ENCODE measurements at places on chromosomes 6 and 20.

- H3K27me3 ChIP-seq, result no peaks in the 10 kb centered on the region
- H3K4me1 ChIP-seq, result no peaks in the 10 kb centered on the region
- H3K4me3 ChIP-seq, result no peak overlapping the region
These were observed 196.5 kb downstream of the ARHGAP18 start for GRCh38 chr6:129513471-129513870.

GRCh38 chr6:37822851-37823682, 3.5 kb downstream of the ZFAND3 start:
- H3K4me3 ChIP-seq, result peak overlapping the region; percentile 94
- H3K36me3 ChIP-seq, result no peaks in the 10 kb centered on the region
- H3K4me1 ChIP-seq, result peaks cover 87% of the 10 kb centered on the region

DNA sequence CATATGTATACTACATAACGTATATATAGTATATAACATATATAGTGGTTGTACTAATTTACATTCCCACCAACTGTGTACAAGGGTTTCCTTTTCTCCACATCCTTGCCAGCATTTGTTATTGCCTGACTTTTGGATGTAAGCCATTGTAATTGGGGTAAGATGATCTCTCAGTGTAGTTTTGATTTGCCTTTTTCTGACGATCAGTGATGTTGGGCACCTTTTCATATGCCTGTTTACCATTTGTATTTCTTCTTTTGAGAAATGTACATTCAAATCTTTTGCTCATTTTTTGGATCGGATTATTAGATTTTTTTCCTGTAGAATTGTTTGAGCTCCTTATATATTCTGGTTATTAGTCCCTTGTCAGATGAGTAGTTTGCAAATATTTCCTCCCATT, 11.4 kb downstream of the SYNJ2 start:
- no peak overlapping the region for H3K27ac ChIP-seq
- no peak overlapping the region for H3K4me3 ChIP-seq
- DNase-seq, result no peak
- H3K36me3 ChIP-seq, result no peaks in the 10 kb centered on the region
- no peaks in the 10 kb centered on the region for H3K27me3 ChIP-seq

DNA sequence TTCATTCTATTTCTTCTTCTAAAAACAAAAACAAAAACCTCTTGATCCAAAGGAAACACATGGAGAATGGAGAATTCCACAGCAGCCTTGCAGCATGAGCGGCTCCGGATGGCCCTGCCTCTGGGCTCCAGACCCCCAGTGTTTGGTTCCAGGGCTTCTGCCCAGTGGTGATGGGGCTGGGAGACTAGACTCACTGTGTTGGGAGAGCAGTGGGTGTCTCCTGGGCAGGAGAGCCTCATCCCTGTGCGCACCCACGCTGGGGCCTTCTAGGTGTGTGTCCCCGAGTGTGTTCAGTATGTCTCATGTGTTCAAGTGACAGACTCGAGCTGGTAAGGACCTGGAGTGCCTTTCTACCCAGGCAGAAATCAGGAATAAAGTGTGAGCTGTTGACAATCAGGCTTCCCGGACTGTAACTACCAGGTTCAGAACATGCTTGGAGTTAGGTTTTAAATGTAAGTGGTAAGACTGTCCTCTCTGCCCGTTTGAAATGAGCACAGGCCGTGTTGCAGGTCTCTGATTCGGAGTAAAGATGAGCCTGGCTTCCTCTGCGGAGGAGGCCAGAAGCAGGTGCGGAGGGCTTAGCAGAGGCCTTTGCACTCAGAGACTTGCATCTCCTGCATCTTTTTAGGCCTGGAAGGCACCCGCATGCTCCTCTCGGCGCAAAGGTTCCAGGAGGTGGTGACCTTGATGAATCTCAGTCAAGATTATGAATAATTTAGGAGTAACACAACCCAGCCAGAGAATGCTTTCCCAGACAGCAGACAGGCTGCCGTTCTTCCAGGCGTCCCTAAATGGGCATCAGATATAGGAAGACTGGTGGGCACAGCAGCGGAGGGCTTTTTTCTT, 253.6 kb downstream of the CDH26 start:
- peaks cover 35% of the 10 kb centered on the region for H3K4me1 ChIP-seq
- H3K27ac ChIP-seq, result no peak overlapping the region
- H3K4me3 ChIP-seq, result no peak overlapping the region

DNA sequence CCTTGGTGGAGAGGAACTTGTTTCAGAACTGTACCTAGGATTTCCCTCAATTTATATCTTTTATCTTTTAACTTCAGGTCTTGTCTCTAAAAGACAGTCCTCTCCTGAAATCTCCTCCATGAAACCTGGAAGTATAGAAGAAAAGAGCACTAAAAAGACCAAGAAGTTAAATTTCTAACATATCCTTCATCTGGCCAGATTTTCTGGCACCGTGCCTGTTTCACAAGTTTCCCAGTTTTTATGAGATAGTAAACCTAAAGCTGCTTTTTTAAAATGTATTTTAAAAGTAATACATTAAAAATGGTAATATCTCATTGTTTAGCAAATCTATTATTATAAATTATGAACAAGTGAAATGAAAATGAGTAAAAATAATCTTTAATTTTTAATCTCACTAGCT, 348.3 kb upstream of the RSPO3 start:
- no peaks in the 10 kb centered on the region for H3K36me3 ChIP-seq
- no peak overlapping the region for H3K27ac ChIP-seq
- no peaks in the 10 kb centered on the region for H3K4me1 ChIP-seq

DNA sequence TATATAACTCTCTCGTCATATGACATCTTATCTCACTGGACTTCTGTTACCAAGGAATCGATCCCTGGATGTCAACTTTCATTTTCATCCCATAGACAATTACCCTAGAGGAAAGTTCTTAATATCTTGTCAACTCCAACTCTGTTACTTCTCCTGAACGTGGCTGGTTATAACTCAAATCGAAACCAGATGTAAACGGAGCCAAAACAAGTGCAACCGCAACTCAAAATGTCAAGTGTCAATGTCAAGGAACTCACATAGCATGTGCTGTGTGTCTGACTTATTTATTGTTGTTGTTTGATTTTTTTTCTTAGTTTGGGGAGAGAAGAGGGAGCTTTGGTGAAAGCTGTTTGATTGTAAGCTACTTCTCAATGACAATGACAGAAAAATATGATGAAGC, 108.6 kb downstream of the VIP start:
- no peak for DNase-seq
- no peaks in the 10 kb centered on the region for H3K36me3 ChIP-seq
- H3K4me3 ChIP-seq, result no peak overlapping the region

DNA sequence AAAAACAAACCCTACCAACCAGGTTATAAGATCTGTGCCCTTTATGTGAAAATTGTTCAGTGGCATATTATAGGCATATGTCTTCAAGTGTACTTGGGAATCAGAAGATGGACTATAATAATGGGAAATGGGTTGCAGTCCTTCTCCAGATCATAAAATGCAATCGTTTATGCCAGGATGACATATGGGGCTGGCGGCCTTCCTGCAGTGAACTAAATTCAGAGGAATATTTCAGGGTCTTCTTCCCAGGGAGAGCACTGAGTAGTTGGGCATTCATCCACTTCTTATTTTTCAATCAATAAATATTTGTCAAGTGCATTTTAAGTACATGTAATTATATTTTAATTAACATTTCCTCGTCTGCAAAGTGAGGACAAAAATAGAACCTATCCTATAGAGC, 176.2 kb upstream of the CNR1 start:
- H3K36me3 ChIP-seq, result no peaks in the 10 kb centered on the region
- no peaks in the 10 kb centered on the region for H3K27me3 ChIP-seq
- no peak overlapping the region for H3K4me3 ChIP-seq
- DNase-seq, result no peak
- no peaks in the 10 kb centered on the region for H3K4me1 ChIP-seq

- no peaks in the 10 kb centered on the region for H3K27me3 ChIP-seq
- no peak overlapping the region for H3K4me3 ChIP-seq
- no peaks in the 10 kb centered on the region for H3K36me3 ChIP-seq
- peaks cover 34% of the 10 kb centered on the region for H3K4me1 ChIP-seq
- DNase-seq, result no peak
These were observed 36.7 kb downstream of the FGD2 start for GRCh38 chr6:37042150-37042549.

GRCh38 chr6:39300739-39301138, 13.5 kb downstream of the KCNK17 start:
- DNase-seq, result no peak
- H3K4me3 ChIP-seq, result no peak overlapping the region
- H3K27ac ChIP-seq, result no peak overlapping the region
- no peaks in the 10 kb centered on the region for H3K36me3 ChIP-seq
- H3K27me3 ChIP-seq, result peaks cover 2% of the 10 kb centered on the region
- peaks cover 9% of the 10 kb centered on the region for H3K4me1 ChIP-seq

- no peaks in the 10 kb centered on the region for H3K36me3 ChIP-seq
- no peaks in the 10 kb centered on the region for H3K27me3 ChIP-seq
- DNase-seq, result no peak
- H3K27ac ChIP-seq, result no peak overlapping the region
- H3K4me1 ChIP-seq, result no peaks in the 10 kb centered on the region
These were observed 118.1 kb downstream of the EYA4 start for GRCh38 chr6:133359256-133359655.

GRCh38 chr6:137013738-137014602, 30.8 kb downstream of the IL20RA start:
- no peak overlapping the region for H3K27ac ChIP-seq
- no peak overlapping the region for H3K4me3 ChIP-seq
- no peaks in the 10 kb centered on the region for H3K4me1 ChIP-seq
- H3K36me3 ChIP-seq, result no peaks in the 10 kb centered on the region

GRCh38 chr20:8156235-8157079, 24.4 kb downstream of the PLCB1 start:
- H3K4me3 ChIP-seq, result peak overlapping the region; percentile 79
- H3K4me1 ChIP-seq, result peaks cover 82% of the 10 kb centered on the region
- peak overlapping the region; percentile 85 for H3K27ac ChIP-seq
- no peaks in the 10 kb centered on the region for H3K27me3 ChIP-seq
- H3K36me3 ChIP-seq, result peaks cover 5% of the 10 kb centered on the region

GRCh38 chr6:144033816-144034735, 26.0 kb upstream of the PLAGL1 start:
- no peaks in the 10 kb centered on the region for H3K27me3 ChIP-seq
- H3K4me1 ChIP-seq, result peaks cover 14% of the 10 kb centered on the region
- peaks cover 10% of the 10 kb centered on the region for H3K36me3 ChIP-seq
- no peak for DNase-seq
- no peak overlapping the region for H3K27ac ChIP-seq
- H3K4me3 ChIP-seq, result no peak overlapping the region

GRCh38 chr6:89997456-89998445, 103.5 kb downstream of the GJA10 start:
- no peak overlapping the region for H3K4me3 ChIP-seq
- H3K27ac ChIP-seq, result no peak overlapping the region
- H3K36me3 ChIP-seq, result peaks cover 12% of the 10 kb centered on the region
- H3K27me3 ChIP-seq, result no peaks in the 10 kb centered on the region

- no peaks in the 10 kb centered on the region for H3K36me3 ChIP-seq
- H3K4me1 ChIP-seq, result no peaks in the 10 kb centered on the region
- no peak for DNase-seq
- H3K27ac ChIP-seq, result no peak overlapping the region
- no peak overlapping the region for H3K4me3 ChIP-seq
These were observed 2.7 kb downstream of the COL21A1 start for GRCh38 chr6:56244528-56245253.

DNA sequence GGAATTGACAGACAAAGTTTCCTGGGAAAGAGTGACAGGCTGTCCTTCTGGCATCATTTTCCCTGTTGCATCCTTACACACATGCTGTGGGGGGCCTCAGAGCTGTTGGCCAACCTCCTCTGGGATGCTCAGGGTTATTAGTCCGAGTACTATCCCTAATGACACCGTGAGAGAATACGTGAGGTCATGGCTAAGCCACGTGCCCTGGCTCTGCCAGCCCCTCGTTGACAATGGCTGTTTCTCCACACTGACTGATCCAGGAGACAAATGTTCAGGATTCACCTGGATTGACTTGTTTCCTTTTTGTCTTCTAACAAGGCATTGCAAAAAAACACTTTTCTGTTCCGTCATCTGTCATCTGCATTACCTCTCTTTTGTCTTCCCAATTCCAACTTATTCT, 604.6 kb downstream of the TFAP2A start:
- H3K36me3 ChIP-seq, result peaks cover 8% of the 10 kb centered on the region
- no peak for DNase-seq
- no peak overlapping the region for H3K27ac ChIP-seq

DNA sequence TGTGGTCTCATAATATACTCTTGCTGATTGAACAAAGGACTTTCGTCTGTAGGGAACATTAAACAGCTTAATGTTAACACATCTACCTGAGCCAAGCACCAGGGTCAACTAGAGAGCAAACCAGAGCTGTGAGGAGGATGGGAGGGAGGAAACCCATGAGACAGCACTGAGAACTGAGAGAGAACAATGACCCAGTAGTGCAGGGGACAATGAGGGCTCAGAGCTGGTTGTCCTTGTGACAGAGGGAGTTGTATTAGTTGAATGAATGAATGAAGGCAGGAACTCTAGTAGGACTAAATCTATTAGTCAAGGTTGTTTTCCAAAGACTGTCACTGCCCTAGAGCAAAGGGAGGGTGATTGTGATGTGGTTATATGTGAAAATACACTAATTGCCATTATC, 28.2 kb upstream of the GSTA4 start:
- H3K4me1 ChIP-seq, result no peaks in the 10 kb centered on the region
- H3K27me3 ChIP-seq, result peaks cover 2% of the 10 kb centered on the region
- DNase-seq, result no peak

DNA sequence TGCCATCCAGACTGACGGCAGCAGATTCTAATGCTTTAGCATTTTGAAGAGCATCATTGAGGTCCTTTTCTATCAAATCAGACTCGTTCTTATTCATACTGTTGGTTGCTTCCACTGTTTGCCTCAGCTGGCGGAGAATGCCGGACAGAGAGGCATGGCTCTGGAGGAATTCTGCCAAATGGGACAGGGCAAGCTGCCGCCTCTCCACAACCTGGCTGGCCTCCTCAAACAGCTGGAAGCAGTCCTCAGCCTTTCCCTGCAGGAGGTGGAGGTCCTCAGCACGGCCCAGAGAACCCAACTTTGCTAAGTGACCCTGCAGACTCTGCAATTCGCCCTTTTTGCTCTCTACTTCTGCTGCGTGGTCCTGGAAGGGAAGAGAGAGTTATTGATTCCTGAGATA, 220.5 kb downstream of the SYNE1 start:
- H3K4me3 ChIP-seq, result no peak overlapping the region
- DNase-seq, result no peak
- H3K27ac ChIP-seq, result no peak overlapping the region
- no peaks in the 10 kb centered on the region for H3K27me3 ChIP-seq
- H3K4me1 ChIP-seq, result peaks cover 4% of the 10 kb centered on the region

- no peak overlapping the region for H3K27ac ChIP-seq
- no peak for DNase-seq
- H3K27me3 ChIP-seq, result no peaks in the 10 kb centered on the region
- no peaks in the 10 kb centered on the region for H3K4me1 ChIP-seq
- no peaks in the 10 kb centered on the region for H3K36me3 ChIP-seq
These were observed 88.4 kb upstream of the ESR1 start for GRCh38 chr6:151719070-151719469.

- H3K27ac ChIP-seq, result peak overlapping the region; percentile 95
- H3K4me1 ChIP-seq, result peaks cover 56% of the 10 kb centered on the region
- peaks cover 24% of the 10 kb centered on the region for H3K27me3 ChIP-seq
- H3K4me3 ChIP-seq, result peak overlapping the region; percentile 94
These were observed 1.4 kb downstream of the ELOVL5 start for GRCh38 chr6:53347250-53347920.
